Stromal cell of bone marrow (primary cell): ENCODE measurements at places on chromosomes 5 and 9.
A peak's percentile ranks its signal among the peaks of the same experiment; 100 is the strongest.

DNA sequence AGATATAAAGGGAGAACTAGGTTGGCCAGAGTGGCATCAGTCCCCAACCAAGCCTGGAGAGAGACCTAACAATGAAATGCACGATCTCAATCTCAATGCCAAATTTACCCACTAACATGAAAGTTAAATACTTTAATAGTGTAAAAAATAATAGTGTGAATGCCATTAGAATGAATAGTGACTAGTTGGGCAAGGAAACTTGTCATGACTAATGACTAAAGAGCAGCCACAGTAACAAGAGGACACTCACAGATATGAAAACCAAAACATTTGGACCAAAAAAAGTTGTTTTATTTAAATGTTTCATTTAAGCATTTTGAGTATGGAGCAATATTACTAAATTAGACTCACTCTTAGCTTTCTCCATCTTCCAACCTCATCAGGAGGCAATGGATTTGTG, 1853.8 kb downstream of the EFNA5 start:
- no peak for DNase-seq

GRCh38 chr5:136203303-136203922, 10.5 kb upstream of the SMIM32 start:
- no peak for DNase-seq

DNA sequence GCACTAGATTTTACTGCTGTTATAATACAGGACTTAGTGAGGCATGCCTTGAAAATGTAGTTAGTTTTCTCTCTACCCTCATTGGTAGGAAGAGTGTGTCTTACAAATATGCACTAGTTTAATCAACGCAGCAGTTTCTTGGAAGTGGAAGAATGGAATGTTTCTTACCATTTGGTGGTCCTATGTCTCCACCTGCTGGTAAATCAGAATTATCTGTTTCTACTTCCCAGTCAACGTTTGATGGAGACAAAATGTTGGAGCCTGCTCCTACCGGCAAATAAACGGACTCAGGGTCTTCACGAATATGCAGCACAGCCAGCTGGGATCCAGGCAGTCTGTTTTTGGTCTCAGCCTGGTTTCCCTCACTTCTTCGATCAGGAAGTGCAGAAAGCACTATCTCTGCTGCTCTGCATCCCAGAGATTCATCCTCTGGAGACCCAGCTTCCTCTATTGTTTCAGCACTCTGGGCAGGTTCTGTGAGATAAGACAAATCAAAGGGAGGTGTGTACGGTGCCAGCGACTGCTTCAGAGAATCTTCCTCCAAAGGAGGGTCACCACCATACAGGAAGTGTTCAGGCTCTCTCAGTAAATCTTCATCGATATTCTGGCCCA, 59.5 kb upstream of the PCA3 start:
- peak; percentile 66 for DNase-seq

DNA sequence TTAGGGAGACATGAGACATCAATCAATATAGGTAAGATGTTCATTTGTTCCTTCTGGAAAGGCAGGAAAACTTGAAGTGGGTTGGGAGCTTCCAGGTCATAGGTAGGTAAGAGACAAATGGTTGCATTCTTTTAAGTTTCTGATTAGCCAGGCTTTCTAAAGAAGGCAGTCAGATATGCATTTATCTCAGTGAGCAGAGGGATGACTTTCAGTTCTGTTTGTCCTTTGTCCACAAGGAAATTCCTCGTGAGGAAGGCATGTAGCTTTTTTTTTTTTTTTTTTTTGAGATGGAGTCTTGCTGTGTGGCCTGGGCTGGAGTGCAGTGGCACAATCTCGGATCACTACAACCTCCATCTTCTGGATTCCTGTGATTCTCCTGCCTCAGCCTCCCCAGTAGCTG, 155.3 kb upstream of the ABCA1 start:
- no peak for DNase-seq

- no peak for DNase-seq
Observed at GRCh38 chr9:74642376-74642775, 145.2 kb downstream of the RORB start.

GRCh38 chr5:81914696-81915095, 57.1 kb upstream of the ATG10 start:
- DNase-seq: no peak
